Tibial artery (tissue), 4 donors: ENCODE measurements at places on chromosomes 4 and X.

GRCh38 chrX:68669871-68670270 is 22.4 kb downstream of the STARD8 start:
- no peaks in the 10 kb centered on the region for H3K27me3 ChIP-seq
- DNase-seq: no peak
- H3K36me3 ChIP-seq: no peaks in the 10 kb centered on the region
- no peak overlapping the region for H3K4me3 ChIP-seq
- no peaks in the 10 kb centered on the region for H3K4me1 ChIP-seq

DNA sequence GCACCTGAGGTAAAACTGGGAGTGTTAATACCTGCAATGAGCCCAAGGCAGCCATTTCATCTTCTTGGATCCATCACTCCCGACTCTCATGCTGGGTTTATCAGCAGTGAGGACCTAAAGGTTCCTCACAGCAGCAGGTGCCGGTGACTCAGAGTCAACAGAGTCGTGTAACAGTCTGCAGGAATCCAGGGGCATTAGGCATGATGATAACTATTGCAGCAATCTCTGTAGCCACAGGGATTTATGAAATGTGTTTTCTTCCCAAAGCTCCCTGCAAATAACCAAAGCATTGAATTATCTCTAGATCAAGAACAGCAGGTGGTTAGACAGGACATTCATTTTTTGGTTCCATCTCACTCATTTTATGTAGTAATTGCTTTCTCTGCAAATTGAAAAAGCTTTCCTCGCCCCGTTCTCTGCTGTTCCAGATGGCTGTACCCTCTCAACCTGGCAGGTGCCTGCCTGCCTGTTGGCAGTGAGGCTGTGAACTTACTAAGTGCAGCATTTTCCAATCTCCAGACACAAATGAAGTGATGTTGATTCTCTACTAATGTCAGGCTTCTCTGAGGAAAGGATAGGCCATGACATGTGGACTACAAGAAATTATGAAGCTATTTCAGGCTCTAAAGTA is 48.1 kb upstream of the TSPAN7 start:
- no peak for DNase-seq
- H3K4me3 ChIP-seq: no peak overlapping the region
- H3K4me1 ChIP-seq: no peaks in the 10 kb centered on the region
- H3K27me3 ChIP-seq: no peaks in the 10 kb centered on the region
- no peak overlapping the region for H3K27ac ChIP-seq
- no peaks in the 10 kb centered on the region for H3K36me3 ChIP-seq

- no peak for DNase-seq
- H3K4me1 ChIP-seq: no peaks in the 10 kb centered on the region
- no peaks in the 10 kb centered on the region for H3K27me3 ChIP-seq
- H3K36me3 ChIP-seq: no peaks in the 10 kb centered on the region
Measured at GRCh38 chrX:15167826-15168225, 102.1 kb downstream of the ASB9 start.

GRCh38 chr4:34720571-34720970 is 1523.7 kb downstream of the ARAP2 start:
- H3K27ac ChIP-seq: no peak overlapping the region
- H3K4me3 ChIP-seq: no peak overlapping the region
- no peaks in the 10 kb centered on the region for H3K27me3 ChIP-seq
- H3K4me1 ChIP-seq: no peaks in the 10 kb centered on the region
- DNase-seq: no peak

GRCh38 chr4:109803924-109804571 is 2.2 kb upstream of the CFI start:
- no peak overlapping the region for H3K27ac ChIP-seq
- peaks cover 2% of the 10 kb centered on the region for H3K27me3 ChIP-seq
- H3K36me3 ChIP-seq: no peaks in the 10 kb centered on the region

- no peaks in the 10 kb centered on the region for H3K36me3 ChIP-seq
- H3K4me3 ChIP-seq: peak overlapping the region; percentile 47
- no peak overlapping the region for H3K27ac ChIP-seq
- H3K4me1 ChIP-seq: peaks cover 8% of the 10 kb centered on the region
- DNase-seq: no peak
- H3K27me3 ChIP-seq: peaks cover 48% of the 10 kb centered on the region
Measured at GRCh38 chr4:48483777-48484493, 792 bp downstream of the SLC10A4 start.

DNA sequence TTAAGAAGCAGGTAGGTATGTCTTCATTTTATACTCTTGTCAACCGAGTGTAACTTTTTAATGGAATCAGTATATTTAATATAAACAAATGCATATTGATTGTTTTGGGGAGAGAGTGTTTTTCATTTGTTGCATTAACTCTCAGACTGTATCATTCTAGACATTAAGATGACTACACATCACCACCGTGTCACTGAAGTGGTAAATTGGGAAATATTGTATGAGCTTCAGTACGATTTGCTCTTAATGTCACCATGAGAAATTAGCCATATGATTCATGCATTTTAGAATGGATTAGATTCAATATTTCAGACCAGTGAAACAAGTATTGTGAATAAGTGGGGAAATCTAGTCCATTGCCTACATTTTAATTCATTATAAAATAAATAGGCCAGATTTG is 9.7 kb upstream of the MFAP3L start:
- no peaks in the 10 kb centered on the region for H3K4me1 ChIP-seq
- H3K27me3 ChIP-seq: no peaks in the 10 kb centered on the region
- H3K4me3 ChIP-seq: no peak overlapping the region

DNA sequence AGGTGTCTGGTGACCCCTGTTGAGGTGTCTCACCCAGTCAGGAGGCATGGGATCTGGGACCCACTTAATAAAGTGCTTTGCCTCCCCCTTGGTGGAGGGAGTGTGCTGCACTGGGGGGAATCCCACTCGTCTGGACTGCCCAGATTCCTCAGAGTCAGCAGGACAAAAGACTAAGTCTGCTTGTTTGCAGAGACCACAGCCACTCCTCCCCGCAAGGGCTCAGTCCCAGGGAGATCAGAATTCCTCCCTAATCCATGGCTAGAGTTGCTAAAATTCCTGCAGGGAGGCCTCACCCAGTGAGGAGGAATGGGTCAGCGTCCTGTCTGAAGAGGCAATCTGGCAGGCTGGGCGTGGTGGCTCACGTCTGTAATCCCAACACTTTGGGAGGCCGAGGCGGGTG is 442.2 kb downstream of the PABPC4L start:
- H3K4me1 ChIP-seq: no peaks in the 10 kb centered on the region
- H3K4me3 ChIP-seq: no peak overlapping the region
- no peaks in the 10 kb centered on the region for H3K36me3 ChIP-seq
- no peak for DNase-seq
- peak overlapping the region; percentile 35 for H3K27ac ChIP-seq
- H3K27me3 ChIP-seq: no peaks in the 10 kb centered on the region

DNA sequence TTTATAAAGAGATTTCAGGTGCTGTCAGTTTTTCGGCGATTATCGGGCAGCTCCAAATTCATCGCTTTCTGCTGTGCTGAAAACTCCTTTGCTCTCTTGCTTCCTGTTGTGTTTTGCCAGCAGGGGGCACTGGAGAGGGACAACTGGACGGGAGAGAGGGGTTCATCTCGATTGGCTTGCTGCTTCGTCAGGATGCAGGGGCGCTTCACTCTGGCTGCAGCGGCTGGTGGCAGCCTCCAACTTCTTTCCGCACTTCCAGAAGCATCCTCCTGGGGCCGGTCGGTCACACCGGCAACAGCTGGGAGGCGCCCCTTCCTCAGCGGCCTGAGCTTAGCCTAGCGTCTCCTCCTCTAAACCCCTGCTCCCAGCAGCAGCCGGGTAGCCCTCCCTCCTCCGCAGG is 29.5 kb downstream of the MSL3 start:
- H3K4me3 ChIP-seq: no peak overlapping the region
- no peaks in the 10 kb centered on the region for H3K36me3 ChIP-seq
- no peaks in the 10 kb centered on the region for H3K4me1 ChIP-seq
- H3K27me3 ChIP-seq: no peaks in the 10 kb centered on the region
- DNase-seq: peak; percentile 58

- no peaks in the 10 kb centered on the region for H3K4me1 ChIP-seq
- H3K27ac ChIP-seq: no peak overlapping the region
- H3K27me3 ChIP-seq: no peaks in the 10 kb centered on the region
- H3K4me3 ChIP-seq: no peak overlapping the region
- DNase-seq: no peak
Measured at GRCh38 chrX:74465424-74465823, 44.1 kb downstream of the SLC16A2 start.

- H3K27me3 ChIP-seq: peaks cover 79% of the 10 kb centered on the region
- H3K36me3 ChIP-seq: no peaks in the 10 kb centered on the region
- H3K4me3 ChIP-seq: peak overlapping the region; percentile 52
- DNase-seq: no peak
Measured at GRCh38 chr4:2042204-2042946, 16.8 kb upstream of the NAT8L start.

DNA sequence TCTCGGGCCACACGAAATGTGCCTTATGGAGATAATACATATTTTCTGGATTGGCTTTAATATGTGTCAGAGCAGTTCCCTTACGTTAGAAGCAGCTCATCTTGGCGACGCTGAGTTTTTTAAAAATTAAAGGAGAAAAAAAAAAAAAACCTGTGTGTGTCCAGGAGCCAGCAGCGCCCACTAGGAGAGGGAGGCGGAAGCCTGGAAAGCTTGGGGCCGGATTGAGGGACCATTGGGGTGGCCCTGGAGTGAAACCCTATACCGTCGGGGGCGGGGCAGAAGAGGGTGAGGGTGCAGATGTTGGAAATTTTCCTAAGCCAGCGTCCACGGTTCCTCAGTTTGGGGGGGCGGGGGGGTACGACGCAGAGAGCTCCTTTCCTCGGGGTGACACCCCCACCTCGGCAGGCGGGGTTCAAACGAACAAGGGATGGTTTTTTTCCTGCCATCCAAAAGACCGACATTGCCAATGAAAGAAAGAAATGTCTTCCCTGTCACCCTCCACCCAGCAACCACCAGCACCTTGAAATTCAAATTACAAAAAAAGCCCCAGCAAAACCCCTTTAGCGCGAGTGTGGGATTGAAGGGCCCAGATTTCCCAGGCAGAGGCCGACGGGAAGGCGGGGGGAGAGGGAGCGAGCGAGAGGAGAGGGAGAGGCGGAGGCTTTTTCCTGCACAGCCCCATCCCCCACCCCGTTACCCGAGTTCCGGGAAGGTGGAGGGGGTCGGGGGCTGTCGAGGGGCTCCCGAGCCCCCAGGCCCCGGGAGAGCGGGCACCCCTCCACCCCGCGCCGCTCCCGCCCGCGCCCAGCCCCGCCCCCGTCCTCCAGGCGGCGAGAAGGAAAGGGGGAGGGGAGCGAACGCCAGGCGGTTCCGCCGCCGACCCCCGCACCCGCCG is 859 bp downstream of the SMARCA1 start:
- peak overlapping the region; percentile 93 for H3K27ac ChIP-seq
- no peaks in the 10 kb centered on the region for H3K36me3 ChIP-seq
- peak; percentile 73 for DNase-seq
- H3K27me3 ChIP-seq: no peaks in the 10 kb centered on the region

DNA sequence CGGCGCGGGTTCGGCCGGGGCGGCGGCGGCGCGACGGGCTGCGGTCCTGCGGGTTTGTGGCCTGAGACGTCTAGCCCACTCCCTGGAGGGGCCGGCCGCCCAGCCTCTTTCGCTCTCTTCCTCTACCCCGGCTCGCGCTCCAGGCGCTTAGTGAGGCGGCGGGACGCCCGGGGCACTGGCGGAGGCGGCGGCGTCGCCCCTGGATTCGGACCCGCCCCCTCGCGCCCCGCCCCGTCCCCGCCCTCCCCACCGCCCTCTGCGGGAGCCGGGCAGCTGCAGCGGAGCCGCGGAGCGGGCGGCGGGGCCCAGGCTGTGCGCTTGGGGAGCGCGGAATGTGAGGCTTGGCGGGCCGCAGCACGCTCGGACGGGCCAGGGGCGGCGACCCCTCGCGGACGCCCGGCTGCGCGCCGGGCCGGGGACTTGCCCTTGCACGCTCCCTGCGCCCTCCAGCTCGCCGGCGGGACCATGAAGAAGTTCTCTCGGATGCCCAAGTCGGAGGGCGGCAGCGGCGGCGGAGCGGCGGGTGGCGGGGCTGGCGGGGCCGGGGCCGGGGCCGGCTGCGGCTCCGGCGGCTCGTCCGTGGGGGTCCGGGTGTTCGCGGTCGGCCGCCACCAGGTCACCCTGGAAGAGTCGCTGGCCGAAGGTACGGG is at the start of gene BMP2K:
TSS of gene BMP2K (plus strand) at position 272 of the 650 bp plus-strand sequence. CDS start at position 466, 194 bp downstream.
- no peaks in the 10 kb centered on the region for H3K36me3 ChIP-seq
- H3K27me3 ChIP-seq: no peaks in the 10 kb centered on the region
- peak; percentile 89 for DNase-seq

DNA sequence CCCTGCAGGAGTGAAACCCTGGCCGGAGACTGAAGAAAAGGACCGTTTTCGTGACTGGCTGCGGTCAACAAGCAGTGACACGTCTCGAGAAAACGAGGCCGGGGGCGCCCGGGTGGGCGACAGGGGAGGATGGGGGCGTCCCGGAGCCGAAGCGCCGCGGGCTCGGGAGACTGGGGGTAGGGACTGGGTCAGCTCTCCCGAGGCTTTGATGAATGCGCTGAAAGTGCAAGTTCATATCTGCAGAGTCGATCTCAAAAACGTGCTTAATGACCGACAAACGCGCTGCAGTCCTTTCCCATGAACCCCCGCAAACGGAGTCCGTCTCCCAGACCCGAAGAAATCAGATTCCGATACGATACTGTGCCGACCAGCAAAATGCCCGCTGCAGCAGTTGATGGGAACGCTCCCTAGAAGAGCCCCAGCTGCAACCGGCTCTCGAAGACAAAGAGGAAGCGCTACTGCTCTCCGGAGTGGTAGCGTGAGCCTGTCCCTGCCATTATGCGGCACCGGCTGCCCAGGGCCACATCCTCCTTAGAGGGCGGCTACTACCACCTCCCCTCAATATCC is 806 bp upstream of the CD99L2 start:
- H3K36me3 ChIP-seq: no peaks in the 10 kb centered on the region
- no peaks in the 10 kb centered on the region for H3K27me3 ChIP-seq
- H3K27ac ChIP-seq: peak overlapping the region; percentile 81
- no peaks in the 10 kb centered on the region for H3K4me1 ChIP-seq
- peak overlapping the region; percentile 71 for H3K4me3 ChIP-seq

GRCh38 chr4:186725469-186726425 is 2.1 kb upstream of the FAT1 start:
- peak; percentile 79 for DNase-seq
- no peaks in the 10 kb centered on the region for H3K27me3 ChIP-seq
- H3K4me3 ChIP-seq: peak overlapping the region; percentile 74
- no peaks in the 10 kb centered on the region for H3K36me3 ChIP-seq
- no peaks in the 10 kb centered on the region for H3K4me1 ChIP-seq

GRCh38 chr4:121564840-121565375 is 131.9 kb downstream of the ANXA5 start:
- DNase-seq: no peak
- H3K27ac ChIP-seq: no peak overlapping the region
- H3K4me1 ChIP-seq: no peaks in the 10 kb centered on the region

- no peaks in the 10 kb centered on the region for H3K27me3 ChIP-seq
- no peaks in the 10 kb centered on the region for H3K4me1 ChIP-seq
- H3K4me3 ChIP-seq: no peak overlapping the region
- peaks cover 51% of the 10 kb centered on the region for H3K36me3 ChIP-seq
- DNase-seq: no peak
- H3K27ac ChIP-seq: no peak overlapping the region
Measured at GRCh38 chr4:15983610-15984009, 20.6 kb upstream of the FGFBP2 start.
